LHCN-M2 (cell line): ENCODE measurements at places on chromosomes 7 and 10. TPM values are rescaled to one million over a fixed set of nuclear protein-coding genes. Genes with fewer than 3 reads are reported as not detected.

The IGFBP1 gene
- 0.23 and 1.2 TPM in 2 replicates for total RNA-seq

The CDC14C gene
- 0.32 TPM in 1 of 2 replicates, not detected in the other for total RNA-seq

The LIPN gene
- not detected in 2 replicates for total RNA-seq

The STRIP2 gene
- total RNA-seq, result 100 and 104 TPM in 2 replicates

The TAS2R4 gene
- total RNA-seq, result 0.06 and 0.34 TPM in 2 replicates

The PKD2L1 gene
- total RNA-seq, result not detected in 2 replicates

The RBM48 gene
- 12.9 and 13.1 TPM in 2 replicates for total RNA-seq

The PRLHR gene
- not detected in 2 replicates for total RNA-seq

The FEZF1 gene
- 0.06 TPM in 1 of 2 replicates, not detected in the other for total RNA-seq

The NPTX2 gene
- total RNA-seq, result 3,060 and 3,846 TPM in 2 replicates

DNA sequence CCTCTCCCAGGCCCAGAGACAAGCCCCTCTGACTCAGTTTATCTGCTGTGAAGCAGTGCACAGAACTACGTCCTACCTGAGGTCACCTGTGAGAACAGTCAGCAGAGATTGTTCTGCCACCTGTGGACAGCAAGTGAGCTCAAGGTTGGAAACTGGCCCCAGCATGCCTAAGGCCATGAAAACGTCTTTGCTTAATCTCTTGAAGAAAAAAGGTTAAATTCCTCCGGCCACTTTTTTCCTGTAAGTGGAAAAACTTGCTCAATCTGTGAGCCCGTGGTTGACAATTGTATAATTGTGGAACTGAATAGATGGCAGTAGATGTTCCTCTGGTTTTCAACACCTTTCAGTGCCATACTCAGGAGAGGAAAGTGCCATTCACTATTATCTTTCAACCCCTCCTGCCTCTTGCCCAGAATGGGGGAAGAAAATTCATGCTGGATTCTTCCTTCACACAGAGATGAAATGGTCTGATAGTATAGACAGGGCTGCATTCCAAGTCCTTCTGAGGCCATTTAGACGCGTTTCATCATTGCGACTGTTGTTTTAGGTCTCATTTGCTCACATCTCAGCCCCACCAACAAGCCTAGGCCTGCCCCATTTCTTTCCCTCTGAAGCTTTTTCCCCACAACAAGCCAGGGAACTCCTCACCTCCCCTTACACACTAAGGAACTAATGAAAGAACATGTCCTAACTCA lies 292.9 kb downstream of the FZD1 start:
- DNase-seq, result no peak

GRCh38 chr10:84534168-84534567 lies 205.8 kb downstream of the CCSER2 start:
- no peak for DNase-seq

GRCh38 chr7:114663502-114663901 lies 248.9 kb downstream of the FOXP2 start:
- peak; percentile 34 for DNase-seq

- DNase-seq, result no peak
Measured at GRCh38 chr7:129122751-129123509, 21.6 kb upstream of the TSPAN33 start.

GRCh38 chr7:128731184-128731583 lies 8.0 kb upstream of the CALU start:
- no peak for DNase-seq

DNA sequence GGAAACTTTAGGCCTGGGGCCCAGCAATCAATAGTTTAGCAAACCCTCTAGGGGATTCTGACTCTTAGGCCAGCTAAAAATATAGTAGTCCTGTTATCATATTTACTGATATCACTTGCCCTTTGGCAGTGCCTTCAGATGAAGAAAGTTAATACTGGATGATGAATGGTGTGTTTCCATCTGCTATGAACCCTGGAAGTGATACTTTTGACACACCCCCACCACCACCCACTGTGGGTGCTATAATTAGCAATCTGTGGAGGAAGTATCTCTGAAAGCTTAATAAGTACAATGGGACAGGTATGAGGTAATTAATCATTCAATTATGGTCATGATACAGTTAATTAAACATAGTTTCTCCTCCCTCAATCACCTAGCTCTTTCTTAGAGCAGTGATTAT lies 90.4 kb upstream of the LRRTM3 start:
- no peak for DNase-seq

DNA sequence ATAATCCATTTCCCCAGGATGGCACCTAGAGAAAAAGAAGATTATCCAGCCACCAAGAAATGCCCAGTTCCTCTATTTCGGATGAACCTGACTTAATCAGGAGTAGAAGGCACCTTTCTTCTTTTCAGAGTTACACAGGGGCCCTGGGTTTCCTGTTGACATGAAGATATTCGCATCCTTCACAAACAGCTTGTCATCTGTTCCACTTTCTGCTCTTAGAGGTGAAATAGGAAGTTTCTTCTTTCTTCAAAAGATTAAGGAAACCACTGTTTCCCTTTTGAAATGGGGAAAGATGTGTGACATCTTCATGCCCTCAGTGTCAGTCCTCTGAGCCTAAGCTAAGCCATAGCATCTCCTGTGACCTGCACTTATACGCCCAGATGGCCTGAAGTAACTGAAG lies 39.1 kb upstream of the RAB18 start:
- DNase-seq, result no peak

GRCh38 chr10:118045837-118046394 lies 825 bp downstream of the RAB11FIP2 start:
- DNase-seq, result peak; percentile 54

DNA sequence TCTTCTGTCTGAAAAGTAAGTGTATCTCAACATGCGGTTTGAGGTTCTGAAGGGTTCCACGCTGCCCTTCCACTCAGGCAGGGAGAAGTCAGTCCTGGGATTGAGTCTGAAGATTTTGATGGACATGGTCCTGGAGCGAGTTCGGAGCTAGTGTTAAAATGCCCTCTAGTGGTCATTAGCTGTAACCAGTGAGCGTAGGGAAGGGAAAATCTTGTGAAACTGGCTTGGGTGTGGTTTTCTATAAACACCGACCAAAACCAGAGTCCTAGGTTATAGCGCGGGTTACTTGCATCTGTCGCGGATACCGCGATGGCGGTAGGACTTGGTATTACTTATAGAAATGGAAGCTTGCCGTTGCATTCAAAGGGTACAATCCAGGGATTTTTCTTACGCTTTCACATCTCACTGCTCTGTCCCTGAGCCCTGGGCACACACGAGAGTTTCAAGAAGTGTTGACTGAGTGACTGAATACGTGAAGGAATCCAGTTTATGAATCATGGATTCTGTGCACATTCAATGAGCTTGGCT lies 348.2 kb upstream of the C7orf33 start:
- DNase-seq, result peak; percentile 45

DNA sequence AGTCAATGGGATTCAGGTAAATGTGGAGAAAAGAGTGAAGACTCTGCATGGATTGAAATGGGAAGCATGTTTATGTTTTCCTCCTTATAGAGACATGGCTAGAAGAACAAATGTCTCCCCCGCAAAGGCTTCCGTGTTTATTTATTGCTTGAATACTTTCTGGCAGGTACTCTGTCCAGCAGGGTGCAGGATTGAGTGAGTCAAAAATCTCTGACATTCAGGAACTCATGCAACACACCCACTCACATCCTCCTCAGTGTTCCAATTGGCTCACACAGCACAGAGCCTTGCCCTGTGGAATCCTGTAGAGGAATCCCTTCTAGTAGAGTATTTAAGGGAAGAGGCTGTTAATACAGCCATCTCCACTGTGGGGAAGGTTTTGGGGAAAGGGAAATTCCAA lies 290.3 kb upstream of the VWC2 start:
- no peak for DNase-seq

DNA sequence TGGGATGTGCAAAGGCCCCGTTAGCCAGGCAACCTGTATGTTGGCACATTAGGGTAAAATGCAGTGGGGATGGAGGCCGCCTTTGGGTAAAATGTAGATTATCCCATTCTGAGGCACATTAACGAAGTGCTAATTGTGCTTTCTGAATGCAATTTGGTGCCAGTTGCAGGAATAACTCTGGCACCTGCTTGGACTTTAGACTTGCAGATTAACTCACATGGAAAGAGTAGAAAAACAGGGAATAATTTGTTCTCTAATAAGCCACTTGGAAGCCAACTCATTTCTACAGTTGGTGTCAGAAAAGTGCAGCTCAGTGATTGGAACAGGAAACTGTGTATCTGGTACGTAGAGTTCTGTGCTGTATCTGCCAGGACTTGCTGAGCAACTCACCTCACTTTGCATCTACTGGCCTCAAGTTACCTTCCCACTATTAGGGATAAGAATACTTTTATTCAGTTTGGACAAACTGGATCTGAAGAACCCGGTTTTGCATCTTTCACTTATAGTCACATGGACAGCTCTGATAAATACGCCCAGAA lies 377.4 kb upstream of the PODXL start:
- DNase-seq, result no peak

DNA sequence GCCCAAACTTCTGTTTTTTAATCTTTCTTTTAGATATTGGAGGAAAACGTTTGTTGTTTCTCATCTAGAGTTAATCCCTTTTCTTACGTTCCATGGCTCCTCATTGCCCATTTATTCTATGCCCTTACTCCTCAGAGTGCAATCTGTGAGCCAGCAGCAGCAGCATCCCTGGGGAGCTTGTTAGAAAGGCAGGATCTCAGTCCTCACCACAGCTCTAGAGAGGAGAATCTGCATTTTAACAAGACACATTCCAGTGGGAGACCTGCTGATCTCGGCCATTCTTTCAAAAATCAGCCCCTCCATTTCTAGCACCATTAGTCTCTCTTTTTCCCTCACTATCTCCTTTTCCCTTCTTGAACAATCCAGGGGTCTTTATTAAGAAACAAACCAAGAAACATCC lies 84.4 kb upstream of the NOBOX start:
- no peak for DNase-seq

DNA sequence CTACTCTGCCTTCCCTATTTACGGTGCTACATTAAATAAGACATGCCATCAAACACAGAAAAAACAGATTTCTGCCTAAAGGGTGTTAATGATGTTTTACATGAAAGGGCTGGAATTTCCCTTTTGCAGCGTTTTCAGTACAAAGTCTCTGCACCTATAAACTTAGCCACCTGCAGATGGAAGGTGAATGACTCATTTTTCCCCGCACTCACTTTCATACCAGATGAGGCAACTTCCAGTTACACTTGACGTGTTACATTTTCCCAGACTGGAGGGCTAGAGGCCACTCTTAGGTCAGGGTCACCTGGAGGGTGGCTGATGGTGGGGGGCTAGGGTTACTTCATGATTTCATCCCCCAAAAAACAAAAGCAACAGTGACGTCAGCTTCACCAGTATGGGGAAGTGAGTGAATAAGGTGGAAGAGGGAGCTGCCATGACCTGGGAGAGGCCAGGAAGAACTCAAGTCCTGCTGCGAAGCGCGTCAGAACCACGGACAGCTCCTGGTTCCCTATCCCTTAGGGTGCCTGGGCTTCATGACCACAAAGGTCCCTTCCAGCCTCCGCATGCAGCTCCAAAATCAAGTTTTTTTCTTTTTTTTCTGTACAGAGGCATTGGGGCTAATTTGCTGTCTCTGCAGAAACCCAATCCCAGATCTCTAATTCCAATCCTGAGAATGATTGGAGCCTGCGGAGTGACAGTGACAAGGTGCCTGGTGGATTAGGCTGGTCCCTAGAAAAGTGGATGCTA lies 94.0 kb downstream of the ADARB2 start:
- DNase-seq, result no peak

DNA sequence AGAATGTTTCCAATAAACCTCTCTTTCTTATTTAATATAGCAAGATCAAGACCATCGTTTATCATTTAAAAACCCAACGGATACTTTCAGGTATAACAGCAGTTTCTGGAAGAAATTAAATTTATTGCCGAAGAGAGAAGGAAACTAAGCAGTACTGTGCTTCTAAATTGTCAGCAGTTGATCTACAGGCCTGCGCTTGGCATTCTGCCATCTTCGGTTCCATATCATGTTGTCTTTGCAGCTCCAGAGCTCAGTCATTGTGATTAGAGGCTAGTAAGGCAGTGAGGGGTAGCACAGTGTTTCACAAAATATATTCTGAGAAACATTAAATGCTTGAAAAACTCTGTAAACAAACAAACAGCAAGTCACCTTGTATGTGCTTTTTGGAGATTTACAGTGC lies 301.3 kb downstream of the REEP3 start:
- no peak for DNase-seq

GRCh38 chr7:116671681-116672595 lies at the start of gene MET:
Gene MET, plus strand, starts transcription at chr7:116672196. Its CDS starts 26,889 bp downstream, at chr7:116699085.
- DNase-seq, result peak; percentile 93

GRCh38 chr10:72932259-72933015 lies 22.2 kb downstream of the PLA2G12B start:
- peak; percentile 72 for DNase-seq

DNA sequence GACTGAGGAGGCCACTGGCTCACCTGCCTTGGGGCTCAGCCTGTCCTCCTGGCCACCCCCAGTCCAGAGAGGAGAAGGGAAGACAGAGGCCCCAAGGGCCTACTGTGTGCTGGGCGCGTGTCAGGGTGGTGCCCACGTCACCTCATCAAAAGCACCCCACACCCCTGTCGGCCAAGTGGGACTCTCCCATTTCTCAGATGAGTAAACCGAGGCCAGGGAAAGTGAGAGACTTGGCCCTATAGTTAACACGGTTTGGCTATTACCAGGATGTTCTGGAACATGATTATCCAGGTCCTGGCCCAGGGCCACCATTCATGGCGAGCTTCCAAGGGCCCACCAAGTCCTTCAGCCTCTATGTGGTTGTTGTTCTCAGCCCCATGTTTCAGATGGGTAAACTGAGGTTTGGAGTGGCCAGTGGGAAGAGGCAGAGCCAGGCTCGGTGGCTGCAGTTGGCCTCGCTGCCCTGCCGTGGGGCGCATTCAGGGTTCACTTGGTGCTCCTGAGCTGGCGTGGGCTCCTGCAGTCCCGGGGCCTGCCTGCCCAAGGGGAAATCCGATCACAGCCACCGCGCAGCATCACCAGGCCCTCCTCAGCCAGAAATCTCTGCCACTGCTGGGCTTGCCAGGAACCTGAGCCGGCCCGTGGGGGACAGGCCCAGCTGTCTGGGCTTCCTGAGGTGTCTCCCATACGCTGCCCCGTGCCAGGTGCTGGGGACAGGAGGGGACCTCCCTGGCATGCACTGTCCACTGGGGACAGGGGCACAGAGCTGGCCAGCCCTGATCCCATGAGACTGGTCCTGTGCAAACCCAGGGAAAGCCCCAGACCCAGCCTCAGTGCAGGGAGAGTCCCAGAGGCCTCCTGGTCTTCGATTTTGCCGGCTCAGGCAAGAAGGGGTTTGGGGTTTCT lies 117.7 kb upstream of the TNRC18 start:
- no peak for DNase-seq

GRCh38 chr7:16644636-16645592 lies 640 bp downstream of the ANKMY2 start:
- peak; percentile 68 for DNase-seq

DNA sequence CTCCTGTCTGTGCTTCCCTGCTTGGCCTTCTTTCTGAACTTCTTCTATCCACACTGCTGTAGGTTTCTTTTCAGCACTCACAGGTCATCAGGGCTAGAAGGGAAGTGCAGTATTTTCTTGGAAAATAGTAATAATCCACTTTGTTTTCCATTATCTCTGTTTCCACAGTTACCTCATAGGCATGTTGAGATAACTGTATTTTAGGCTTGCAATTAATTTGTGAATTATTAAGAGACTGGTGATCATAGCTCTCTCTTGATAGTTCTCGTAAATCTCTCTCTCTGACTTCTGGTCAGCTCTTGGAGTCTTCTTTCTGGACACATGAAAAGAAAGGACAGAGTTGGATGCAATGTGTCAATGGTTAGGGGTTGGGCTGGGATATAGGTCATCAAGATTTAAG lies 243.6 kb upstream of the IGFBP3 start:
- DNase-seq, result no peak
